Karpas-422 (cell line): ENCODE measurements at places on chromosomes 1 and 21.

DNA sequence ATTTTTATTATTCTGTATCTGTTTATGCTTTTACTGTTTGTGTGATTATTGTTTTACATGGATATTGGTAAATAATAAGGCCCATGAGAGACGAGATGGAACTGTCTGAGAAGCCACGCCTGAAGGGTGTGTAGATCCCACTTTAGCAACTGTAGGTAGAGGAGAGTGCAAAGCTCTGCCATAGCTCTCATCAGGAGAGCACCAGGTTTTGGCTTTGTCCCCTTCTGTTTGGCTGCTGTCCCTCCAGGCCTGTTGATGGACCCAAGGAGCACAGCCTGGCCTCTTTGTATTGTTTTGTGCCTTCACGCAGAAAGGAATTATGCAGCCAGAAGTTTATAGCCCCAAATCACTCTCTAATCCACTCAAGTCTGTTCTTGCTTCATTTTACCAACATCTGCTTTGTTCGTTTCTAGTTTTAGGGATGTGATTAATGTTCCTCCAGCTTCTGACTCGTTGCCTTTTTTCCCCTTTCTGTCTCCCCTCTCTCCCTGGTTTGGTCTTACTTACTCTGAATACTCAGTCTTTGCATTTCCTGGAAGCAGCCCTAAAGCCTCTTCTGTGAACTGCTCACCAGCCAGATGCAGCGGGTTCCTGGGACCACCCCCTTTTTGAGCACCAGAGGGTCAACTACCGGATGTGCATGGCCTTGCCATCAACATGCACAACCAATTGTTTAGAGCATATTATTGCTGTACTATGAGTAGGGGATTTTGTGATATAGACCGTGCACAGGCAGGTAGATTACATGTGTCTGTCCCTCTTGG is 127.3 kb downstream of the HHAT start:
- no peaks in the 10 kb centered on the region for H3K36me3 ChIP-seq
- H3K4me1 ChIP-seq, result no peaks in the 10 kb centered on the region
- no peaks in the 10 kb centered on the region for H3K27me3 ChIP-seq
- no peak overlapping the region for H3K4me3 ChIP-seq

- no peaks in the 10 kb centered on the region for H3K4me1 ChIP-seq
- H3K4me3 ChIP-seq, result no peak overlapping the region
- H3K27ac ChIP-seq, result no peak overlapping the region
- no peaks in the 10 kb centered on the region for H3K27me3 ChIP-seq
- DNase-seq, result no peak
These were observed 816 bp downstream of the HYI start for GRCh38 chr1:43452789-43453441.

DNA sequence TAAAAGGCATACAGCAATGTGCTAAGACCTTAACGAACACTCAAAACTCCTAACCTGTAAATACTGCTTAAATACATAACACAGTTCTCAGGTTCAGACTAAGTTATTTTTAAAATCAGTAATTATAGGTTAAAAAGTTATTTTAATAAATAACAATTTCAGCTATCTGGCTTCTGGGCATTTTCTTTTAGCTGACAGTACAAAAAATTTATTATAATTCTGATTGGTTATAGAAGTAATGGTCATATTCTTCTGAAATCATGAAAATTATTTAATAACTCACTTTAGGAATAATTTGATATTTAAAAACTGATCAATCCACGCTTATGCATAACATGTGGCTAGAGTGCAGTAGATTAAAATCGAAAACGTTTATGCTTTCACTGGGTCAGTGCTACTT is 10.7 kb downstream of the RGS18 start:
- H3K4me1 ChIP-seq, result peaks cover 61% of the 10 kb centered on the region
- H3K36me3 ChIP-seq, result 0 out of 2 replicates have a peak, but pooled peaks cover 2% of the 10 kb centered on the region
- no peak for DNase-seq
- H3K4me3 ChIP-seq, result peak overlapping the region; percentile 50

DNA sequence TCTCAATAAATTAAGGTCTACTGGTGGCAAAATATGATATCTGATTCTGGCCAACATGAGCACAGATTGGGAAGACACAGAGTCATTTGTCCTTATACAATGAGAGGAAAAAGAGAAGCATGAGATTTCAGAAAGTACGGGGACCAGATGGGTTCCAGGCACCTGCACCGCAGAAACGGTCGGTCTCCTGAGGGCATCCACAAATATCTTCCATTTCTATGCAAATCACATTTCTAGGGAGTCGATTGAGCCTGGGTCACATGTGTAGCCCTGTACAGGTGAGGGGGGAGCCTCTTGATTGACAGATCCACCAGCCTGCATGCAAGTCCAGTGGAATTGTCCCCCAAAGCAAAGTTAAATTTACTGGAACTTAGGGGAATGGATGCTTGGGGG is 415.6 kb downstream of the NPHP4 start:
- no peaks in the 10 kb centered on the region for H3K36me3 ChIP-seq
- peaks cover 13% of the 10 kb centered on the region for H3K4me1 ChIP-seq
- no peaks in the 10 kb centered on the region for H3K27me3 ChIP-seq
- H3K4me3 ChIP-seq, result no peak overlapping the region
- no peak overlapping the region for H3K27ac ChIP-seq

GRCh38 chr1:77571642-77572041 is 110.8 kb downstream of the ZZZ3 start:
- H3K27me3 ChIP-seq, result no peaks in the 10 kb centered on the region
- H3K36me3 ChIP-seq, result peaks cover 49% of the 10 kb centered on the region
- DNase-seq, result no peak
- no peak overlapping the region for H3K27ac ChIP-seq

- H3K4me1 ChIP-seq, result no peaks in the 10 kb centered on the region
- no peaks in the 10 kb centered on the region for H3K36me3 ChIP-seq
- no peak overlapping the region for H3K27ac ChIP-seq
- no peak overlapping the region for H3K4me3 ChIP-seq
- H3K27me3 ChIP-seq, result no peaks in the 10 kb centered on the region
These were observed 6.5 kb downstream of the TDRKH start for GRCh38 chr1:151783796-151784195.

GRCh38 chr1:235781807-235782206 is 84.9 kb downstream of the LYST start:
- no peak overlapping the region for H3K4me3 ChIP-seq
- DNase-seq, result no peak
- no peak overlapping the region for H3K27ac ChIP-seq
- no peaks in the 10 kb centered on the region for H3K4me1 ChIP-seq
- no peaks in the 10 kb centered on the region for H3K27me3 ChIP-seq

GRCh38 chr1:54816951-54817350 is 15.8 kb upstream of the TTC22 start:
- DNase-seq, result no peak
- no peaks in the 10 kb centered on the region for H3K4me1 ChIP-seq
- no peaks in the 10 kb centered on the region for H3K27me3 ChIP-seq
- H3K4me3 ChIP-seq, result no peak overlapping the region
- no peak overlapping the region for H3K27ac ChIP-seq

GRCh38 chr1:24990136-24990535 is 60.1 kb upstream of the RUNX3 start:
- H3K36me3 ChIP-seq, result no peaks in the 10 kb centered on the region
- no peaks in the 10 kb centered on the region for H3K4me1 ChIP-seq
- no peak overlapping the region for H3K4me3 ChIP-seq
- H3K27me3 ChIP-seq, result no peaks in the 10 kb centered on the region
- no peak for DNase-seq

DNA sequence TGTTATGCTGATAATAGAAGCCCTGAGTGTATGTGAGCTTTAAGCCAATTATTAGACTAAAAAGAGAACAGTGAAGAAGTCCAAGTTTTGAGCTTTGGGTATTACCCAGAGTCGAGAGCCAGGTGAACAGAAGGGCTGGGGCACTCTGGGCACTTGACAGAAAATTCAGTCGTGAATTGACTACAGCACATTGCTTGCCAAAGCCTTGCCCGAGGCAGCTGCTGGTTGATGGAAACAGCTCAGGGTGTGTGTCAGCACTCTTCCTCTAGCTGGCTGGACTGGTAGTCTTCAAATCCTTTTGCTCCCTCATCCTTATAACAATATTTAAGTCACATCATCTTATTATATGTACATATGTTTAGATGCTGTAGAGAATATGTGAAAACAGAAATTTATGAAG is 21.3 kb downstream of the PDE4B start:
- H3K4me1 ChIP-seq, result peaks cover 15% of the 10 kb centered on the region
- no peaks in the 10 kb centered on the region for H3K36me3 ChIP-seq
- H3K27ac ChIP-seq, result no peak overlapping the region
- H3K4me3 ChIP-seq, result no peak overlapping the region

- H3K4me1 ChIP-seq, result peaks cover 5% of the 10 kb centered on the region
- no peak for DNase-seq
These were observed 926 bp upstream of the ATP1B1 start for GRCh38 chr1:169105434-169106094.

DNA sequence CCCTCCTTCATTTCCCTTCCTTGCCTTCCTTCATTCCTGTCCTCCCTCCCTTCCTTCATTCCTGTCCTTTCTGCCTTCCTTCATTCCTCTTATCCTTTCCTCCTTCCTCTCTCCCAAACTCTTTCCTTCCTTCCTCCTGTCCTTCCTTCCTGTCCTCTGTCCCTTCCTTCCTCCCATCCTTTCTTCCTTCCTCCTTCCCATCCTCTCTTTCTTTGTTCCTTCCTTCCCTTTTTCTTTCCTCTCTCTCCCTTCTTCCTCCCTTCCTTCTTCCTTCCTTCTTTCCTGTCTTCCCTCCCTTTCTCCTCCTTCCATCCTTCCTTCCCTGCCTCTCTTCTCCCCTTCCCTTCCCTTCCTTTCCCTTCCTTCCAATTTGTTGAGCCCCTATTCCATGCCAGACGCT is 15.8 kb upstream of the JUN start:
- H3K36me3 ChIP-seq, result no peaks in the 10 kb centered on the region
- H3K27me3 ChIP-seq, result no peaks in the 10 kb centered on the region
- no peak for DNase-seq
- H3K27ac ChIP-seq, result no peak overlapping the region
- no peaks in the 10 kb centered on the region for H3K4me1 ChIP-seq
- H3K4me3 ChIP-seq, result no peak overlapping the region

DNA sequence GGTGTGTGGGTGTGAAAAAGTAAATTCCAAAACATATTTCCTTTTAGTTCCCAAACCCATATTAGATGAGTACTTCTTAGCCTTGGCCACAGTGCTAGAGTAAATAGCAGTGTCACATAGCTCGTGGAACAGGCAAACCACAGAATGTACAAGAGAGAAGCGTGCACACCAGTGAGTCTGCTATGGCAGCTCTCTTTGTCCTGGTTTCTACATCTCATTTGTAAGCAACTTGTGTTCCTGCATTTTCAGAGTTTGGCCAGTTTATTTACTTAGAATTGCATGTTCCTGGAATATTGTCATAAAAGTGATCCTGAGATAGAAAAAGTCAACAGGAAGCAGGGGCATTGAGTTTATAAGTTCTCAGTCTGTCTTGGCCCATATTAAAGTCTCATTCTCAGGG is 142.1 kb downstream of the DHRS3 start:
- H3K4me3 ChIP-seq, result no peak overlapping the region
- no peaks in the 10 kb centered on the region for H3K27me3 ChIP-seq
- DNase-seq, result no peak

DNA sequence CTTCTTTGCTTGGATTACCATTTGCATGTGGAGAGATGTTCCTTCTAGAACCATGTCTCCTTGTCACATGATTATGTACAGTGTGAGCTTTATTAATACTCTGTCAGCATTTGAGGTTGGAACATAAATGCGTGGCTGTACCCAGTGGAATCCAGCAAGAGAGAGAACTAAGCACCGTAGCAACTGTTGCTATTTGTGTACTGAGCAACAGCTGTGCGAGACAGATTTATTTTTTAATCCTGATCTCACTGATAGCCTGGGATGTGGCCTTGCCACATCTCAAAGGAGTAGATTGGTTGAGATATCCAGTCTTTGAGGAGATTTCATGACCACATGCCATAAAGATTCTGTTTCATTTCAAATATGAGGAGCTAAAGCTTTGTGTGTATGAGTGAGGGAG is 43.4 kb downstream of the KIF1B start:
- no peak overlapping the region for H3K4me3 ChIP-seq
- no peaks in the 10 kb centered on the region for H3K4me1 ChIP-seq
- no peaks in the 10 kb centered on the region for H3K27me3 ChIP-seq
- H3K27ac ChIP-seq, result no peak overlapping the region
- DNase-seq, result no peak

DNA sequence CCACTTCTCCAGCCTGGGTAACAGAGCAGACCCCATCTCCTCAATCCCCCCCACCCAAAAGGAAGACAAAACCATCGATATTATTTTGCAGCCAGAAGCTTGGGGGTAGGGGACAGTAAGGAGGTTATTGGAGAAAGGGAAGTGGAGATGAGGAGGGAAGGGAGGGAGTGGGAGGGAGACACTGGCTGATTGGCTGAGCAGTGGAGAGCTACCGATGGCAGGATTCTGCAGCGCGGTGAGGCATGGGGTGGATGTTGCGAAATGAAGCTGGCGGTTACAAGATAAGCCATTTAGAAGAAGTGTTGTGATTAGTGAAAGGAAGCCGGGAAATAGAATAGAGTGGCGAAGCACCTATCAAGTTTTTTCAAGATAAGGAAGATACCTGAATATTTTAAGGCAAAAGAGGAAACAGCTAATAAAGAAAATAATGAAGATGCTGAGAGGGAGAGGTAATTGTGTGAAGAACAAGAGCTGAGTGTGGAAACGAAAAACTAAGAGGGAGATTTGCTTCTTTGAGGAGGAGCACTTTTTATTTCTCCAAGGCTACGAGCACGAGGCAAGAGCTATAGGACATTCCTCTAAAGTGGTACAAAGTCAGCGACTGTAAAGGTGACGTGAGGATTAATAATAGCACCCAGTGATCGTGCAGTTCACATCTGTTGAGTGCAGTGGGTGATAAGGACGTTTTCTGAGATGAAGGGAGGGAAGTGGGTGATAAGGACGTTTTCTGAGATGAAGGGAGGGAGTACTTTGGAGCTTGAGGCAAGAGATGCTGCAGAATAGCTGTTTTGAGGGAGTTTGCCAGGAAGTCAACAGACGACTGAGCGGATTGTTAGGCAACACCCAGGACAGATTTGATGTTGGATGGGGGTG is 103.2 kb upstream of the KIF26B start:
- H3K27ac ChIP-seq, result no peak overlapping the region
- no peaks in the 10 kb centered on the region for H3K27me3 ChIP-seq
- no peak for DNase-seq
- no peaks in the 10 kb centered on the region for H3K36me3 ChIP-seq
- no peaks in the 10 kb centered on the region for H3K4me1 ChIP-seq

GRCh38 chr1:245241526-245242130 is 86.8 kb downstream of the KIF26B start:
- DNase-seq, result no peak
- no peaks in the 10 kb centered on the region for H3K4me1 ChIP-seq
- no peak overlapping the region for H3K27ac ChIP-seq
- no peak overlapping the region for H3K4me3 ChIP-seq

DNA sequence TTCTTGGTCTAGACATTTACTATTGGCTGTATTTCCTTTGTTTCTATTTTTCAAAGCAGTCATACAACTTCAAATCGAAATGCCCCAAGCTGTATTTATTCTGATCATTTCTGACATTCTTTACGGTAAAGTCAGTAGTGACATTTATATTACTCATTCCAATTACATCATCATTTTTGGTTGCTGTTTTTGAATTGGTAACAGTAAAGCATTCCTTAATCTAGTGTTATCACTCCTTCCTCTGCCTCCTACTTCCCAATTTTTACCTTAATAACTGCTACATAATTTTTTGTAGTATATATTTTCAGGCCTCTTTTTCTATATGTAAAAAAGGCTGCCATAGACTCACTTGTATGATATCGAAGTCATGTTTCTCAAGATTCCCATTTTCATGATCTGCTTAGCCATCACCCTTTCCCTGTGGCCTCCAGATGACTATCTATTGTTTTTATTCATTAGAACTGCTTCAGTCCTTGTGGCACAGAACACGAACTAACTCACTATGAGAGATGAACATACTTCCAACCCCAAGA is 167.2 kb downstream of the RUNX1 start:
- 0 out of 2 replicates have a peak overlapping the region, but pooled peaks have one; percentile 5 for H3K4me3 ChIP-seq
- H3K36me3 ChIP-seq, result peaks cover 8% of the 10 kb centered on the region; the same call in 1 of the 2 replicates
- no peak for DNase-seq
- peaks cover 60% of the 10 kb centered on the region for H3K4me1 ChIP-seq
